ENCODE measurements at places on chromosomes 4 and X. TPM values are rescaled to one million over a fixed set of nuclear protein-coding genes. Genes with fewer than 3 reads are reported as not detected.

DNA sequence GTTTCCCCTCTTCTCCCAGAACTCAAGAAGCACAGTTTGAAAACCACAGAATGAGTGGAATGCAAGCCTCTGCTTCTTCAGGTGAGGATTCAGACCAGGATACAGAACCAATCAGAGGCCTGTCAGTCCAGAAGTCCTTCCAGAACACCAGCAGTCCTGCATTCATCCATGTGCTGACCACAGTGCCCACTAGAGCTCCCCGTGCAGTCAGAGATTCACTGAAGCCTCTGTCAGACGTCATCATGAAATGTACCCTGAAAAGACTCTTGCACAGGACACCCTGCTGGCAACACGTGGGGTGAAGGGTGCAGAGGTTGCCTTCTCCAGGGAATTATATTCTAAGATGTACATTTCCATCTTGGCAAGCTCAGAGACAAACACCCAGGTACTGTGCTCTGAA is 75.9 kb upstream of the LSM6 start:
- no peak for DNase-seq

DNA sequence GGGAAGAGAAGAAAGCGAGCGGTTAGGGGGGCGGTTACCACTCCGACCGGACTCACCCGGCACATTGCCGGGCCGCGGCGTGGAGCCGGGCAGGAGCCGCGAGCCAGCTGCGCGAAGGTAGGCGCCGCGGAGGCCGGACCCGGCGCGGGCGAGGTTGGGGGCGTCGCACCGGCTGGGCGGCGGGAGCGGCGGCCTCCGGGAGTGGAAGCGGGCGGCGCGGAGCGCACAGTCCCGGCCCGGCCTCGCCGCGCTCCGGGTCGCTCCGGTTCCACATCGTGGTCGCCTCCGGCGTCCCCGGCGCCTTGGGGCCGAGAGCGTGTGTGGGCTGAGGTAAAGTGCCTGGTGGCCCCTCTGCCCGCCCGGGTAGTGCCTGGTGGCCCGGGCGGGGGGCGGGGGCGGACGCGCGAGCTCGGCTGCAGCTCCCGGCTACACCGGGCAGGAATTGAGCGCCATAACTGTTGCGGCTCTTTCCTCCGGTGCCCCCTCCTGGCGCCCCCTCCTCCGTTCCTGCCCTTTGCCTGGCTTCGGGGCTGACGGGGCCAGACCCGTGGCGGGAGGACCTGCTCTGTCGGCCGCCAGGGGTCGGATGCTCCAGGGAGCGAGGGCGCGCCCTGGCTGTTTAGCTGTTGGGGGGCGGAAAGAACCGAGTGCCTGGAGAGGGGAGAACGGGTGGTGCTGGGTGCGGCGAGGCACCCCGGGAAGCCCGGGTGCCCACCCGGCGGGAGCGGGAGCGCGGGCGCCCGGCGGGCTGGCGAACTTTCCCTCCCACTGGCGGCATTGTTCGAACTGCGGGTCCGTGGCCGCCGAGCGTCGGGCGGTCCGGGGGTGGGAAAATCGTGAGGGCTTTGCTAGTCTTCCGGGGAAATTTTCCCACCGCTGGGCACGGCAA is 626 bp downstream of the JADE3 start:
- DNase-seq = no peak

DNA sequence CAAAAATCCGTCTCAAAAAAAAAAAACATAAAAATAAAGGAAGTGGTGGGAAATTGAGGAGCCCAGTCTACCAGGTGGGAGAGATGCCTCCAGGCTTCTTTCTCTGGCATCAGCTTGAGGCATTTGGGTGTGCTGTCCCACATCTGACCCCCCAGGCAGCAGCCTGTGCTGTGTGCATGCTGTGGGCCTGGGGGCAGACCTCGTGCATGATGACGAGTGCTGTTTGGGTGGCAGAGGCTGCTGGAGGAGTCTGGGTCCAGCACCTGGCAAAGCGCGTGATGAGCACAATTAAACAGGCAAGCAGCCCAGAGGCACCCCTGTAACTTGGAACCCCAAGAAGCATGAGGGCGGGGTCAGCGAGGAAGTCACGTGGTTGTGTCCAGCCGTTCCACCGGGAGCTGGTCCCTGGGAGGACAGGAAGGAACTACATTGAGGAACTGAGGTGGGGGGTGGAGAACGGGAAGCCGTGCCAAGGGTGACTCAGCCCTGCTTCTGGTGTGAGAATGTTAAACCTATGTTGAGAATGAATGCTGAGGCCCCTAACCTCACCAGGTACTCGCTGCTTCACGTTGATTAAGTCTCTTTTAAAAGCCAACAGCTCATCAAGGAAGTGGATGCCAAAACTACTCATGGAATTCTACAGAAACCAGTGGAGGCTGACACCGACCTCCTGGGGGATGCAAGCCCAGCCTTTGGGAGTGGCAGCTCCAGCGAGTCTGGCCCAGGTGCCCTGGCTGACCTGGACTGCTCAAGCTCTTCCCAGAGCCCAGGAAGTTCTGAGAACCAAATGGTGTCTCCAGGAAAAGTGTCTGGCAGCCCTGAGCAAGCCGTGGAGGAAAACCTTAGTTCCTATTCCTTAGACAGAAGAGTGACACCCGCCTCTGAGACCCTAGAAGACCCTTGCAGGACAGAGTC is 6.1 kb downstream of the TACC3 start:
- no peak for DNase-seq

- no peak for DNase-seq
Measured at GRCh38 chr4:138039010-138039409, 203.1 kb downstream of the SLC7A11 start.

DNA sequence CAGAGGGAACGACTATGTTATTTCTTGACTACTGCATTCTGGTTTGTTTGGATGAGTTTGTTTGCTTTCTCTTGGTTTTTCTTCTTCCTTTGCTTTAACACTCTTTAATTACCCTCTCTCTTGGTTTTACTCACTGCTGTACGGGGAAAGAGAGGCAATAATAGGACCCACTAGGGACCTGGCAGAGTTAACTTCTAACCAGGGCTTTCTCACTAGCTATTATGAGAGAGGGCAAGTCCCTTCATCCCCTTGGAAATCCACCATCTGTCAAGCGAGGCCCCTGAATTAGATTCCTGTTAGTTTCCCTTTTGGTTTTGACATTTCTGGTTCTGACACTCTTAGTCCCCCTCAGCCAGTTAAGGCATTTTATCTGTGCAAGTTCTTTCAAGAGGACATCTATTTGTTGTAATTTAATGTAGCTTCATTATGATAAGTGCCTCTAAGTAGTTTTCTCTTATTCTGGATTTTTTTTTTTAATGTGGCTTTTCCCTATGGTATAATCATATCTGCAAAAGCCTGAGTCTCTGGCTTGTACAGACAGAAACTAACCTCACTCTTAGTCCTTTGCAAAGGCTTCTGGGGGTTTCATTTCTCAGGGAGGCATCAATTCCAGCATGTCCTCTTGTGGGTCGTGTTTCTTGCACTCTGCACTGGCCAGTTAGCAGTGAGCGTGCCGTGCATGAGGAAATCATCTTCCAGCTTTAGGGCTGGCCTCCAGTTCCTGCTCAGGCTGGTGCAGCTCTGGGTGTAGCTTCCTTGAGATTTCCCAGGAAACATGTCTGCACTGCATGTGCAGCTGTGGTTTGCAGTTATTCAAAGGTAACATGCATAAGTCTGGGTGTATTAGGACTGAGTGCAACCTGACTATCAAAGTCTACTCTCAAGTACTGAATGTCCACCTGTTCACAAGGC is 221.3 kb downstream of the STIM2 start:
- no peak for DNase-seq

GRCh38 chr4:4542774-4543485 is 1.1 kb upstream of the STX18 start:
- no peak for DNase-seq

DNA sequence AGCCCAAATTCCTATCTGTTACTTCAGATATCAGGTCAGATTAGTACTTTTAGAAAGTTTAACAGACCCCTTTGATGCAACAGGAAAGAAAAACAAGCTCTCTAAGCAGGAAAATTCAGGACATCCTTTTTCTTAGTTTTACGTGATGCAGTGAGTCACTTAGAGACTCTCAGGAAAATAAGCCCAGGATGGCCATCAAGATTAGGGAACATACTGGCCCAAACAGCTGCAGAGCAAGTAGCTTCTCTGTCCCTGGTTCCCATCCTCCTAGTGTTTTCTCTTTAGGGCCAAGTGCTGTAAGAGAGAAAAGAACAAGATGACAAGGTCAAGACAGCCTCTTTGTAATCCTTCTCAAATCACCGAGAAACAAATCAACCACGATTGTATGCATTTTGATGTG is 219.1 kb downstream of the ZNF674 start:
- no peak for DNase-seq

DNA sequence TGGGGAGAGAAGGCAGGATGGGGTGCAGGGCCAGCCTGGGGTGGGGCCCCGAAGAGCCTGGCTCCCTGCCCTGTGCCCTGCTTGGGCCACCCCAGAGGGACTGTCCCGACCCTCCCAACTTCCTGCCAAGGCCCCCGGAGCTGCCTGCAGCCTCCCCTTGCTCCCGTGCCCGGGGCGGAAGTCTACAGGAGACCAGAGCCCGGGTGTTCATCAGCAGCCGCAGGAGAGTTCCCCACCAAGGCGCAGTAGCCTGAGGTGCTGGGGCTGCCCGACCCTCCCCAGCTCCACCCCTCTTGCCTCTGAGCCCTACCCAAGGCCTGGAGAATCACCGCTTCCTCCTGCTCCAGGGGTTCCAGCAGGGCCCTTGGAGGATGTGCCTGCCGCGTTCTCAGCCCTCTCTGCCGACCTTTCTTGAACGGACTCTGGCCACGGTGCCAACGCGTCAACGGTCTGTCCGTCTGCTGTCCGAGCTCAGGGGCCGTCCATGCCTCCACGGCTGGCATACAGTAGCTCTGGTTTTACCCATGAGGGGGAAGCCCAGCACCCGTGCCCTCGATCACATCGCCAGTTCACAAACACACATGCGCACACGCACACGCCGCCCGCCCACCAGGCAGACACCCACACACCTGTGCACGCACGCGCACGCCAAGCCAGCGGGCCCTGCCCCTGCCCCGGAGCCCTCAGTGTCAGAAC is 36.0 kb upstream of the SPON2 start:
- no peak for DNase-seq

LUZP4 gene
- not detected for polyA plus RNA-seq

S100G gene
- polyA plus RNA-seq = not detected

IRAK1 gene
- 67.0 TPM for polyA plus RNA-seq

SATL1 gene
- 0.66 TPM for polyA plus RNA-seq
